ENCODE measurements at places on chromosomes 1 and 21.

DNA sequence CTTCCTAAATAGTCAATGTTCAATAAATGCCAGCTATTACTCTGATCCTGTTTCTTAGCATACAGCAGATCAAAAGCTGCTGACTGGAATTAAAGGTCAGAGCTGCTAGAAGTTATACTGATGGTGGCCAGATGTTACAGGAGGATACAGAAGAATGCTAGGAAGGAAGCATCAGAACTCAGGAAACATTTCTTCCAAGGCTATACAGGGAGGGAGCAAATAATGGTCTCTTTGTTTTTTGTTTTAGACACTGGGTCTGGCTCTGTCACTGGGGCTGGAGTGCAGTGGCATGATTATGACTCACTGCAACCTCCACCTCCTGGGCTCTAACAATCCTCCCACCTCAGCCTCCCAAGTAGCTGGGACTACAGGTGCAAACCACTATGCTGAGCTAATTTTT, 175.5 kb downstream of the RGS7 start:
- DNase-seq, result no peak

- DNase-seq, result no peak
Observed at GRCh38 chr1:209775678-209776077, 8.7 kb downstream of the C1orf74 start.

GRCh38 chr1:166947398-166948043, 27.8 kb downstream of the ILDR2 start:
- DNase-seq, result peak; percentile 96

GRCh38 chr1:92511541-92511940, 24.8 kb upstream of the GFI1 start:
- DNase-seq, result no peak

GRCh38 chr1:78830321-78830720, 176.2 kb downstream of the ADGRL4 start:
- DNase-seq, result no peak

DNA sequence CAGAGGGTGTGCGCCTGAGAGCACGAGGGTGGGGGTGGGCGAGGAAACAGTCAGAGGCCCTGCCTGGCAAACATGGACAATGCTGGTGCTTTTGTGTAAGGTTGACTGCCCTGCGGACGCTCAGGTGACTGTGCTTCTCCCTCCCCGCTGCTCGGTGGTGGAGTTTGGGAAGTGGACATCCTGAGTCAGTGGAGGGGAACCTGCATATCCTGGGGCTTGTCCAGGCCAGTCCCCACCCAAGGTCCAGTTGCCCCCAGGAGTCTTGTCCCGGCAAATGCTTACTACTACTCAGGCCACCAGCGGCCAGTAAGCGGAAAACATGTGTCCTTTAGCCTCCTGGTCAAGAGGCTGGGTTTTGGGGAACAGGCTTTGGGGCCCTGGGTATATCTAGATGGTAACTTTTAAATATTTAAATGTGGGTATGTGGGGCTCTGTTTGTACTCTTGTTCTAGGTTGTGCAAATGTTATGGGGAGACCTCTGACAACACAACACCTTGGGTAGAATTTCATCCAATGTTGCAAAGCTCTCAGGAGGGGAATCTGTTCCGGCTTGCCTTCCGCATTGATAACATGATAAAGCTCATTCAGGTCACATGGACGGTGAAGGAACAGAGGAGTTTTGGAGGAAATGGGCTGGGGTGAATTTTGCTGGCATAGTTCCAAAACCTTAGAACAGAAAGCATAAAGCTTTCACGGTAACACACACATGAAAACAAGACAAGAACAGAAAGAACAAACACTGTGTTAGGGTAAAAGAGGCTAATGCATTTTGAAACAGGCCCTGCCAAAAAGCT, 364.9 kb downstream of the PRDM2 start:
- no peak for DNase-seq

DNA sequence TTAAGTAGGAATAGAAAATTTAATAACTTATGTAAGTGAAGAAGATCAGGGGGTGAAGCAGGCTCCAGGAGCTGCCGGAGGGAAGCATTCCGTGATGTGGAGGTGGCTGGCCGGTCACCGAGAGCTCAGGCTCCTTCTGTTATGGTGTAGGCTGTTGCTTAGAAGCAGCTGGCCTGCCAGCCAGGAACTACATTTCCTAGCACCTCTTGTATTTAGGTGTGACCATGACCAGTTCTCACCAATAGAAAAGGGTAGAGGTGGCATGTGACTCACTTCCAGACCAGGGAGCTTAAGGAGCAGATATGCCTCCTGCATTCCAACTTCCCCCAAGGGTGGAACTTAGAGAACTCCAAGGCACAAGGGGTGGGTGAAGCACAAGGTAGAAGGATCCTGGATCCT, 120.7 kb downstream of the ACTL8 start:
- no peak for DNase-seq

DNA sequence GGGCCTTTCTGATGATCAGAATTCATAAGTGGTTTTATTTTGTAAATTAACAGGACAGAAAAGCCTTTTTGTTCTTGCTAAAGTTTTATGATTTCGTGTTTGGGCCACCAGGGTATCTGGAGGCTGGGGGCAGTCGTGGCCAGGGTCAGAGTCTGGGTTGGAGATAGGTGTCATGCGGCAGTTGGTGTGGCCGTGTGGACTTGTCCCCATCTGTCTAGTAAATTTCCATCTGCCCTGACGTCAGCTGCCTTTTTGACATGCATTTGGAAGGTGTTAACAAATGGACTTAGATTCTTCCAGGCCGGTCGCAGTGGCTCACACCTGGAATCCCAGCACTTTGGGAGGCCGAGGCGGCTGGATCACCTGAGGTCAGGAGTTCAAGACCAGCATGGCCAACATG, 56.8 kb downstream of the SKI start:
- no peak for DNase-seq

DNA sequence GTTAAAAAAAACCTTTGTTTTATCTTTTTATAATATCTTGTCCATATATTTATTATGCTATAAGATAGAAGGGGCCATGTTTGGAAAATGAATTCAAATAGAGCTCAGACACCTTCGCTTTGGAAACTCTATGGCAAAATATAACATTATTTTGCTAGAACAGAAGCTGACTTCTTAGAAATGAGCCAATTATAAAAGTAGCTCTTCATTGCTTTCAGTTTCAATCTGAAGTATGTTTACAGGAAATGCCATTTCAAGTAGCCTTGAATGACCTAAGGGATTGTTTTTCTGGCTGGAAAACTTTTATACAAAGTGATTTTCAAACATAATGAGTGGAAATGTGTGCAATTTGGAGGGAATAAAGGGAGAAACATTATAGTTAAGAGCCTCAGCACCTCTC, 37.8 kb upstream of the GBP5 start:
- DNase-seq, result no peak

- DNase-seq, result no peak
Observed at GRCh38 chr1:159429074-159429861, 2.7 kb upstream of the OR10J4 start.

- DNase-seq, result peak; percentile 77
Observed at GRCh38 chr1:32201011-32201855, 838 bp downstream of the CCDC28B start.

- no peak for DNase-seq
Observed at GRCh38 chr1:234933475-234933874, 195.2 kb downstream of the TOMM20 start.

DNA sequence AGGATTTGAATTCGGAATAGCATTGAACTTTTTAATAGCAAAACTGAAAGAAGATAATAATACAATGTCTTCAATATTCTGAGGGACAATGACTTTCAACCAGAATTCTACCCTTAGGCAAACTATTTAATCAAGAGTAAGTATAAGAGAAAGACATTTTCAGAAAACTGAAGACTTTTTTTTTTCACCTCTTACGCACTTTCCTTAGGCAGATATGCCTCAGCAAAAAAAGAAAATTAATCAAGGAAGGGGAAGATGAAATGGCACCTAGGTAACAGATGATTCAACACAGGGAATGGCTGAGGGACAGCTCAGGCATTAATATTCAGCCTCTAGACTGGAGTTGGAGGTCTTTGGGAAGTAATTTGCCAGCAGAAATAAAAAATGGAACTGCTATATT, 184.9 kb downstream of the URB2 start:
- DNase-seq, result no peak

- no peak for DNase-seq
Observed at GRCh38 chr21:46194374-46195334, 10.4 kb upstream of the SPATC1L start.

DNA sequence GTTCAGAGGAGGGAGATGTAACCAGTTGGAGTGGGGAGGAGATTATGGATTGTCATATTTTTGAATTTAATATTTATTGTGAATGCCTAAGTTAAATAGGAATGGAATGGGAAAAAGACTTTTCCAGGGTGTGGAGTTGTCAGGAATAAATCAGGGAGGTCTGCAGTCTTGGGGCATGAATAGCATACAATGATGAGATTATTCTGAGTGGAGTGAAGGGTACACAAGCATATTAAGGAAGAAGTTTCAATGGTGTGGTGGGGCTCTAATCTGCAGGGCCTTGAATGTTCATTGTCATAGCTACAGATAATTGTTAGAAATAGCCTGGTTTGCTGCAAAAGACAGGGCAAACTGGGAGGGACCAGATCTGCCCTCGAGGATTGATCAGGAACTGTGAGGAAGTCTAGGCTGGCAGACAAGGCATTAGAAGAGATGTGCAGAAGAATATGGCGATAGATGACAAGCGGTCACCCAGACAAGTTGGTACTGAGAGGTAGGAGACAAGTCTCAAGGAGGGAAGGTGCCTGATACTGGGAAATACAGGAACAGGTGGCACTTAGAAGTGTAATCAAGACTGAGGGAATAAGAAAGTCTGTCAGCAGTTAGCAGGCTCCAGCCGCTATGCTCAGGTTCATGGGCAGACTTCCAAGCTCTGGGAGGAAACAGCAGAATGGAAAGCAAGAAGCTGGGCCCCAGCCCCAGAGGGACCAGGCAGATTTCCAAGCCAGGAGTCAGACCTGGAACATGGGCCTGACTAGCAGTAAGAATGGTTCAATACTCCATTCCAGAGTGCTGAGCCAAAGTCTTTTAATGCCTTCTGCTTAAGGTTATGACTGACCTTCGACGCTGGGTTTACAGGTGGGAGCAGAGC, 20.9 kb upstream of the RGL1 start:
- DNase-seq, result peak; percentile 63

- DNase-seq, result no peak
Observed at GRCh38 chr1:34768856-34769255, 9.3 kb downstream of the GJB4 start.

DNA sequence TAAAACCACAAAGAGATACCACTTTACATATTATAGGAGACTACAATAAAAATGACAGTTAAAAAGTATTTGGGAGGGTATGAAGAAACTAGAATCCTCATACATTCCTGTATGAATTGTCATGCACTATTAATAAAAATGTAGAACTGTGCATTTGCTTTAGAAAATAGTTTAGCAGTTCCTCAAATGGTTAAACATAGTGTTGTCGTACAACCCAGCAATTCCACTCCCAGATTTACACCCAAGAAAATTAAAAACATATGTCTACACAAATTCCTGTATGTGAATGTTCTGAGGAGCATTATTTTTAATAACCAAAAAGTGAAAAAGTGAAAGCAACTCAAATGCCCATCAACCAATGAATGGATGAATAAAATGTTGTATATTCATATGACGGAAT, 23.1 kb upstream of the PDE4B start:
- DNase-seq, result no peak

- DNase-seq, result no peak
Observed at GRCh38 chr1:244454412-244454811, 2.7 kb upstream of the ADSS2 start.

- no peak for DNase-seq
Observed at GRCh38 chr1:47431534-47431933, 6.3 kb upstream of the FOXD2 start.

- no peak for DNase-seq
Observed at GRCh38 chr1:44628962-44629756, 45.1 kb downstream of the TMEM53 start.

DNA sequence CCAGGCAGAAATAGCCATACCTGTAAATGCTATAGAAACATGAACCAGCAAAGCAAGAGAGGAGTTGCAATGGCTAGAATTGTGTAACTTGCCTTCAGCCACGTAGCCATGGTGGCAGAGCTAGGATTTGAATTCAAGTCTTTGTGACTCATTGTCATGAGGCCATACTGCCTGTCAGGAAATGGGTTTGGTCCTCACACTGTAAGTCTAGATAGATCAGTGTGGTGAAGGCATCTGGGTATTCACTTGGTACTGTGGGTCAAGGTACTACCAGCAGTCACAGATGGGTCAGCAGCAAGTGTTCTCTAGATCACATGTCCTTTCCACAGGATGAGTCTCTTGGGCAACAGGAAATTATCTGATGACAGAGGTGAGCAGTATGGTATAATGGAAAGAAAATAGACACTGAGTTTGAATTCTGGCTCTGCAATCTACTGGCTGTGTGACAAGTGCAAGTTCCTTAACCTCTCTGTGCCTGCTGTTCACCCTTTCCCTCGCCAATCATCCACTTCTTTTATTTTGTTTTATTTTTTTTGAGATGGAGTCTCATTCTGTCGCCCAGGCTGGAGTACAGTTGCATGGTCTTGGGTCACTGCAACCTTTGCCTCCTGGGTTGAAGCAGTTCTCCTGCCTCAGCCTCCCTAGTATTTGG, 36.9 kb downstream of the FGGY start:
- DNase-seq, result no peak

GRCh38 chr1:62774971-62775595, 8.8 kb upstream of the ATG4C start:
- DNase-seq, result no peak

- peak; percentile 35 for DNase-seq
Observed at GRCh38 chr1:216598448-216598847, 124.8 kb downstream of the ESRRG start.

GRCh38 chr1:115051850-115052249, 22.2 kb downstream of the TSHB start:
- no peak for DNase-seq

DNA sequence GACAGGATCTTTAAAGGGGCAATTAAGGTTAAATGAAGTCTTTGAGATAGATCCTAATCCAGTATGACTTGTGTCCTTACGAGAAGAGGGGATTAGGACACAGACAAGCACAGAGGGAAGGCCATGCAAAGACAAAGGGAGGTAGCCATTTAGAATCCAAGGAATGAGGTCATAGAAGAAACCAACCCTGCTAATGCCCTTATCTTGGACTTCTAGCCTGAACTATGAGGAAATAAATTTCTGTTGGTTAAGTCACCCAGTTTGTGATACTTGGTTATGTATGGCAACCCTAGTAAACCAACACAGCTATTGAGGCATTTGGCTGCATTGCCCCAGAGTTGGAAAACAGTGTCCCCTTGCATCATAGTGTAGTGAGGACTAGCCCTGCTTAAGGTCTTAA, 121.3 kb downstream of the MAST2 start:
- peak; percentile 16 for DNase-seq

GRCh38 chr21:24220446-24220845, 1386.8 kb downstream of the MRPL39 start:
- no peak for DNase-seq

GRCh38 chr1:109721042-109721441, 9.0 kb downstream of the GSTM5 start:
- no peak for DNase-seq

- DNase-seq, result no peak
Observed at GRCh38 chr1:46798810-46799209, at the start of gene CYP4B1. CYP4B1 (plus strand) TSS chr1:46799046; CDS start chr1:46799082, 36 bp downstream.

DNA sequence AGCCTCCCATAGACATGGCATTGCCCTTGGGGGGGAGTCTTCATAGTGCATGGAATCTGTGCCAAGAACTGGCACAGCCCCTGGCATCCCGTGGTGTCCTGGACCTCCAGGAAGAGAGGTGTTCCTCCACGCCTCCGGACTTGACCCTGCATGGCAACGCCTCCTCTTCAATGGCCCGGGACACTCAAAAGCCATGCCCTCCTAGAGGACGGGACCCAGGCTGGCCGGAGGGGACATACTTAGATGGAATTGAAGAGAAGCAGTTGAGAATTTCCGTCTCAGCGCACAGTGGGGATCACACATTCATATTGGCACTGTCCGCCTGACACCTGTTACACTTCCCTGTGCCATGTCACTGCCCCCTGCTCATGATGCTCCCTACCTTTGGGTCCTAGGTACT, 38.4 kb upstream of the TENT5C start:
- DNase-seq, result no peak

Measured in eye (tissue), 1 donor.